ENCODE measurements at places on chromosomes 3 and 15. TPM values are rescaled to one million over a fixed set of nuclear protein-coding genes. Genes with fewer than 3 reads are reported as not detected.

The FANCD2 gene
- total RNA-seq, result 78.8 TPM

The PPP1R2 gene
- total RNA-seq, result 85.3 TPM

The INSYN1 gene
- not detected for total RNA-seq

The NISCH gene
- 125 TPM for total RNA-seq

The OR5K2 gene
- not detected for total RNA-seq
